ENCODE measurements at places on chromosomes 3 and 15. TPM values are rescaled to one million over a fixed set of nuclear protein-coding genes. Genes with fewer than 3 reads are reported as not detected.

Gene CEP19
- 4.8 TPM for total RNA-seq

Gene TOPBP1
- 83.2 TPM for total RNA-seq

Gene CLDN11
- total RNA-seq, result 0.10 TPM

Gene TADA3
- total RNA-seq, result 57.4 TPM

Gene PPP1R14D
- not detected for total RNA-seq

Gene NEK10
- total RNA-seq, result 0.30 TPM

Gene ZIC1
- not detected for total RNA-seq

Gene SLC9A9
- 1.0 TPM for total RNA-seq

Gene SPATA12
- not detected for total RNA-seq

Gene WNT5A
- total RNA-seq, result not detected

Gene DISP2
- 0.36 TPM for total RNA-seq

Gene WDR76
- total RNA-seq, result 81.5 TPM

Gene FEZF2
- total RNA-seq, result not detected

Gene FHIT
- total RNA-seq, result 5.7 TPM

Gene CD96
- 69.1 TPM for total RNA-seq

Gene TRPC1
- 1.4 TPM for total RNA-seq

Gene PLSCR2
- not detected for total RNA-seq

Gene FGF12
- not detected for total RNA-seq

Gene ITIH4
- total RNA-seq, result 6.1 TPM

Gene TIGIT
- total RNA-seq, result 213 TPM

Gene CACNA2D2
- 0.67 TPM for total RNA-seq

Gene TNNC1
- 1.3 TPM for total RNA-seq

Gene GOLGA8Q
- not detected for total RNA-seq

Gene TSC22D2
- total RNA-seq, result 19.2 TPM

Gene CLDN1
- total RNA-seq, result 0.13 TPM

Gene SI
- not detected for total RNA-seq

Gene GATM
- 3.0 TPM for total RNA-seq

Gene GRAMD2A
- not detected for total RNA-seq

Gene ACP3
- not detected for total RNA-seq

Gene CADM2
- total RNA-seq, result 0.53 TPM

Gene C3orf49
- total RNA-seq, result not detected
